ENCODE measurements at places on chromosomes 1 and 21. TPM values are rescaled to one million over a fixed set of nuclear protein-coding genes. Genes with fewer than 3 reads are reported as not detected.

Gene TMOD4
- total RNA-seq: not detected

DNA sequence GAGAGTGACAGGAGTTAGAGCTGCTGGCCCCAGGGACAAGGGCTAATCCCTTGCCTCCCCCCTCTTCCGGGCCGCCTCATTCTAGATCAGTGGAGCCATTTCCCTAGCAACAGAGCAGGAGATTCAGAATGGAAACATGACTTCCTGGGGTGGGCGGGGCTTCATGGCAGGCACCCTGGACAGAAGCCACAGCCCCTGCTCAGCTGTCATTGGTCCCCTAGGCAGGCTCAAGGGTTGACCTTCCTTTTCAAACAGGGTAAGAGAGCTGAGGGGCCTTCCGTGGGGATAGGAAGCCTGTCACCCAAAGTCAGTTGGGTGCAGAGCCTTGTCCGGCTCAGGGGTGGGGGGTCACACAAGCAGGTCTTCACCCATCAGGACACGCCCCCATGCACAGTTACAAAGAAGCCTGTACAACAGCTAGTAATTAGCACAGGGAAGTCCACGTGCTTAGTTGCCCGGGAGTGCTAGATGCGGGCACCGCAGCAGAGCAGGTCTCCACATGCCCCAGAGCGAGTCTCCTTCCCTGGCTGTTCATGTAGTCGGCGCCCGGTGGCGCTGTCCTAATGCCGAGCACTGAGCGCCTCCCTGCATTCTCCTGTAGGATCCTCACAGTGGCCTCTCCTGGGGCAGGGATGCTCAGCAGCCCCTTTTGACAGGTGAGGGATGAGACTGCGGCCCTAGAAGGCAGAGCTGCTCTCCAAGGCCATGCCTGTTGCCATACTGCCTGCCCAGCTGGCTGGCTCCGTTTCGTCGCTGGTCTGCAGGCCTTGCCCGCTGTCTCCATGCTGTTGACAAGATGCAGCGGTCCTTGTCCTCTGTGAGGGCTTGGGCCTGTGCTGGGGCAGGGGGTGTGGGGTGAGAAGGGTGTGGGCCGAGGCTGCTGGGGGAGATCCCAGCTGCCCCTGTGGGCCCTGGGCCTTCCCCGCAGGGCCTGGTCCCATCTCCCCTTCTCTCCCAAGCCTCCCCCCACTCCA is 5.1 kb downstream of the TMEM201 start:
- no peak overlapping the region for H3K27ac ChIP-seq
- no peak overlapping the region for H3K4me3 ChIP-seq
- H3K36me3 ChIP-seq: peaks cover 22% of the 10 kb centered on the region
- H3K4me1 ChIP-seq: peaks cover 53% of the 10 kb centered on the region
- peak; percentile 49 for DNase-seq
- H3K27me3 ChIP-seq: no peaks in the 10 kb centered on the region

DNA sequence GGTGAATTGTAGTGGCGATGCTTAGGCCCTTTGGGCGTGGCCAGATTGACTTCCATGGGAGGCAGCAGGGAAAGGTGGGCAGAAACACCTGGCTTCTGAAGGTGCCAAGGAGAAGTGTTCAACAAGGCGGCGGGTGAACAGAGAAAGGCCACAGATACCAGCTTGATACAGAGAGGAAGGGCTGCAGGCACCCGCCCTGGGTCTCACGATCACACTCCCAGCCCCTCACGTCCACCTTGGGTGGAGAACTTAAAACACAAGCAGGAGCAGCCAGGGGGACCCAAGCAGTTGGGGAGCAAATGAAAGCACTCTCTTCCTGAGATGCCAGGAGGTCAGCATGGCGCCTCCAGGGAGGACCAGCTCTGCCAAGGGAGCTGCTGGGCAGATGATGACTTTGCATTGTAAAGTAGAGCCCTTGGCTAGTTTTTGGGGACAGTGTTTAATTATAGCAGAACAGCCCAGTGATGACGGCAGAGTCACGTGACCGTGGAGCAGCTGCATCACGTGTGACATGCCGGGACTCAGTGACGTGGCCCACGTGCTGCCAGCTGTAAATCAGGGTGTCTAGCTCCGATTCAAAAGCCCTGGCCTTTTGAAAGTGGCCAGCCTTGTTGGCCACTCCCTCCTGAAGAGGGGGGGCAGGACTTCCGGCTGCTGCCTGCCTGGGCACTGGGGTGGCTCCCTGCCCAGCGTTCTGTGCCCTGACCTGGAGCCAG is 19.0 kb downstream of the SLC37A1 start:
- no peaks in the 10 kb centered on the region for H3K27me3 ChIP-seq
- peaks cover 27% of the 10 kb centered on the region for H3K4me1 ChIP-seq
- peak; percentile 60 for DNase-seq
- peak overlapping the region; percentile 70 for H3K27ac ChIP-seq
- peaks cover 34% of the 10 kb centered on the region for H3K36me3 ChIP-seq

Gene ADAM30
- total RNA-seq: not detected

DNA sequence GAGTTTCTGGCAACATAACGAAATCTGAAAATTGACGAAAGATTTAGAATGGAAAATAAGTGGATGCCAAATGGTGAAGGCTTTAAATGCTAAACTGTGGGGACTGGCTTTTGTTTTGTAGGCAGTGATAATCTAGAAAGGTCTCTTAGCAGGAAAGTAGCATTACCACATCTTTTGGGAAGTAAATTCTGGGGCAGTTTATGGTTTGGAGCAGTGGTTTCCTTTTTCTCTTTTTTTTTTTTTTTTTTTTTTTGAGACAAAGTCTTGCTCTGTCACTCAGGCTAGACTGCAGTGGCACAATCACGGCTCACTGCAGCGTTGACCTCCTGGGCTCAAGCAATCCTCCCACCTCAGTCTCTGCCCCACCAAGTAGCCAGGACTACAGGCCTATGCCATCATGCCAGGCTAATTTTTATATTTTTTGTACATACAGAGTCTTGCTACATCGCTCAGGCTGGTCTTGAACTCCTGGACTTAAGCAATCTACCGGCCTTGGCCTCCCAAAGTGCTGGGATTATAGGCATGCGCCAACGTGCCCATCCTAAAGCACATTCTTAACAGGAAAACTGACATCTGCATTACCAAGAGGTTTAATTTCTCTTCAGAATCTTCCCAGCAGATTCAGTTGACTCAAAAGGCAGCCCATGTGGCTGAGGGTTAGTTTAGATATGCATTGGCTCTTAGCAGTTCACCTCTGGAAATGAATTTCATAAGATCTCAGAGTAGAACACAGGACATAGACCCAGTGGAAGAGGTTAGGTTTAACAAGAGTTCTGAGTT is 32.9 kb downstream of the C21orf91 start:
- H3K27me3 ChIP-seq: no peaks in the 10 kb centered on the region
- peaks cover 5% of the 10 kb centered on the region for H3K4me1 ChIP-seq
- H3K36me3 ChIP-seq: peaks cover 9% of the 10 kb centered on the region
- DNase-seq: no peak
- no peak overlapping the region for H3K4me3 ChIP-seq

GRCh38 chr1:187971851-187972250 is 1143.1 kb downstream of the PLA2G4A start:
- no peaks in the 10 kb centered on the region for H3K27me3 ChIP-seq
- DNase-seq: no peak
- no peak overlapping the region for H3K4me3 ChIP-seq
- H3K4me1 ChIP-seq: no peaks in the 10 kb centered on the region
- H3K36me3 ChIP-seq: no peaks in the 10 kb centered on the region
- no peak overlapping the region for H3K27ac ChIP-seq

DNA sequence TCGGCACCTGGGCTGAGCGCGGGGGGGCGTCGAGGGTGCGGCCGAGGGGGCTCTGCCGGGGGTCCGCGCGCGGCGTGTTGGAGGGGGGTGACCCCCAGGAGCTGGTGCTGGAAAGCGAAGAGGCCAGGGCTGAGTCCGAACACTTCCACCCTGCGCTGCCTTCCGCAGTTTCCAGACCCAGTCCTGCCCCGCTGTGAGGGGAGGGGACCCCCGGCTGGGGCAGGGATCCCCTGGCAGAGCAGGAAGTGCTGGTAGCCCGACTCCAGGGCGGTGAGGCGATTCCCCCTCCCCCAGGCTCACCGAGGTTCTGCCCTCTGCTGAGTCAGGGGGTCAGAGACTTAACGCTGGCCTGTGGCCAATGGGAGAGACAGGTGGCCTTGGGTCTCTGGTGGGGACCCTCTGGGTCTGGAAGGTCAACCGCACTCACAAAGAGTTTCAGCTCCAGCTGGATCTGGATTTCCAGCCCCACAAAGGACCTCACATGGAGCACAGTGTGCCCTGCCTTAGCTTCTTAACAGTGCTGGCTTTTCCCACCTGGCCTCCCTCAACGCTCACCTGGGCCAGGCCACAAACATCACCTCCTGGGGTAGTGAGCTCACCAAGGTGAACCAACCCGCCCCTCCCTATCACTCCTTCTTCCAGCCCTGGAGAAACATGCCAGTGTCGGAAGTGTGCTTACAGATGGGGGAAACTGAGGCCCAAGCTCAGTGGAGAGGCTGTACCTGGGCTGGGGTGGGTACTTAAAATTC is 39.8 kb upstream of the SYNC start:
- peaks cover 3% of the 10 kb centered on the region for H3K36me3 ChIP-seq
- DNase-seq: peak; percentile 79
- H3K4me1 ChIP-seq: peaks cover 65% of the 10 kb centered on the region
- H3K27ac ChIP-seq: peak overlapping the region; percentile 98

DNA sequence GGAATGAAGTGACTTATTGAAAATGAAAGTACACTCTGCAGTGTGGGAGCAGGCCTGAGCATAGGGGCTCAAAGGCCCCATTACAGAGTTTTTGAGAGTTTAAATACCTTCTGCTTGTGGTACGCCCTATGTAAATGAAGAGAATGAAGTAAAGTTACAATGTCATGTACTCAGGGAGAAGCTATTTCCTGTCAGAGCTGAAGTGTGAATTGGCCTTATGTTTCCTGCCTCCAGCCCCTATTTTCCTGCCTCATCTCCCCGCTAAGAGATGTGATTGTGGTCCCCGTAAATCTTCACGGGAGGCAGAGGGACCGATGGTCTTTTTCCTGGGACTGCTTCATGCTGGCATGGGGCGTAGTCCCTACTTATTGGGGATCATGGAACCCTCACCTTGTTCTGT is 2.5 kb upstream of the ZNF683 start:
- no peak overlapping the region for H3K4me3 ChIP-seq
- no peaks in the 10 kb centered on the region for H3K27me3 ChIP-seq
- H3K4me1 ChIP-seq: peaks cover 8% of the 10 kb centered on the region
- DNase-seq: no peak
- no peaks in the 10 kb centered on the region for H3K36me3 ChIP-seq
- H3K27ac ChIP-seq: no peak overlapping the region

Gene IFNLR1
- total RNA-seq: 6.1 TPM

GRCh38 chr1:201480231-201481003 is 11.4 kb upstream of the PHLDA3 start:
- H3K27me3 ChIP-seq: no peaks in the 10 kb centered on the region
- H3K36me3 ChIP-seq: peaks cover 22% of the 10 kb centered on the region
- H3K4me1 ChIP-seq: peaks cover 30% of the 10 kb centered on the region
- peak; percentile 84 for DNase-seq

Gene GJA8
- total RNA-seq: not detected

- H3K4me1 ChIP-seq: no peaks in the 10 kb centered on the region
- no peaks in the 10 kb centered on the region for H3K27me3 ChIP-seq
- no peak overlapping the region for H3K4me3 ChIP-seq
- no peaks in the 10 kb centered on the region for H3K36me3 ChIP-seq
- H3K27ac ChIP-seq: no peak overlapping the region
Measured at GRCh38 chr1:14666373-14666772, 67.9 kb downstream of the KAZN start.

- peak; percentile 31 for DNase-seq
- H3K27me3 ChIP-seq: no peaks in the 10 kb centered on the region
- H3K4me3 ChIP-seq: no peak overlapping the region
- peaks cover 33% of the 10 kb centered on the region for H3K4me1 ChIP-seq
Measured at GRCh38 chr1:118097622-118098348, 87.2 kb downstream of the SPAG17 start.

DNA sequence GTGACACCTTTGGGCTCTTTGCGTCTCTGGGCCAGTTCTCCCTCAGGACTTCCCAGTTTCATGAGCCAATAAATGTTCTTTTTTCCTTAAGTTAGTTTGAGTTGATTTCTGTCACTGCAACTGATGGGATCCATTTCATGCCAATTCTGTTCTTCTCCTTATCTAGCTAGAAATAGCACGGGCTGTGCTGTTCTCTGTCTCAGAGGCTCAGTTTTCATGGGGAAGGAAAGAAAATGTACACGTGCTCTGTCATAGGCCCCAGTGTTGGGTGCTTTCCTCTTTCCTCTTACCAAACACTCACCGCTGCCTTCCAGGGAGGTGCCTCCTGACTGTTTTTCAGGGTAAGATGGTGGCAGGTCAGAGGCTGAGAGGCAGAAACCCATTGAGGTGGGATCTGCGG is 43.2 kb upstream of the ACTL8 start:
- no peaks in the 10 kb centered on the region for H3K36me3 ChIP-seq
- peaks cover 21% of the 10 kb centered on the region for H3K27me3 ChIP-seq
- DNase-seq: no peak
- H3K27ac ChIP-seq: no peak overlapping the region
- no peaks in the 10 kb centered on the region for H3K4me1 ChIP-seq

- peak overlapping the region; percentile 97 for H3K27ac ChIP-seq
- no peaks in the 10 kb centered on the region for H3K27me3 ChIP-seq
- H3K4me3 ChIP-seq: peak overlapping the region; percentile 76
- no peak for DNase-seq
- H3K36me3 ChIP-seq: no peaks in the 10 kb centered on the region
- peaks cover 30% of the 10 kb centered on the region for H3K4me1 ChIP-seq
Measured at GRCh38 chr1:28370239-28371009, 884 bp downstream of the PHACTR4 start.

DNA sequence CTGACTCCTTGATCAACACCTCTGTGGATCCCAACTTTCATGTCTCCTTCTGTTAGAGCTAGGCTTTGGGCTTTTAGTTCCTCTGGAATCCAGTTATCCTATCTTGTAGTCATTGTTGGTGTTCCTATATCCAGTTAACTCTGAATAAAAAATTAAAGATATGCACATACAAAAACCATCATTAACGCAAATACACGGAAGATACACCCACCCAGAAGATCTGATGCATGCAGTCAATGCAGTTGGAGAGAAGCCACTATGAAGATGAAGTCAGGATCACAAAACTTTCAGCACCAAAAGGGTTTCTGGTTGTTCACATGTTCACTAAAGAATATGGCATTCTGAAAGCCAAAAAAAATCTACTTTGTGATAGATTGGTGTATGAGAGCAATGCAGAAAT is 123.6 kb upstream of the LHX8 start:
- H3K27me3 ChIP-seq: no peaks in the 10 kb centered on the region
- H3K4me3 ChIP-seq: no peak overlapping the region
- H3K4me1 ChIP-seq: no peaks in the 10 kb centered on the region
- no peak overlapping the region for H3K27ac ChIP-seq
